ENCODE measurements at places on chromosomes 5 and 9.

DNA sequence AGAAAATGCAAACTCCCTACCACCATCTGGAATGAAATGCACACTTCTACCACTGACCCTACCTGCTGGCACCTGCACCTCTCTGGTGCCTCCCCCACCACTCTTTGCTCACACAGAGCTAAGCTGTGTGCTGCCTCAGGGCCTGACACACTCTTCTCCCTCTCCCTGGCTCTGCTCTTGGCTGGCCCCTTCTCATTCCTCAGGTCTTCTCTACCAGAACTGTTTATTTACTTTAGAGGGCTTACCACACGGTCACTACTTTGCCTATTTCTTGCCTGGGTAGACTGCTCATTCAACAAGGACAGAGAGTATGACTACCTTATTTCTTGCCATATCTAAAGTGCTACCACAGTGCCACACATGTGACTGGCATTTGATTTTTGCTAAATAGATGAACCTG lies 3.3 kb downstream of the REEP5 start:
- no peak for DNase-seq

DNA sequence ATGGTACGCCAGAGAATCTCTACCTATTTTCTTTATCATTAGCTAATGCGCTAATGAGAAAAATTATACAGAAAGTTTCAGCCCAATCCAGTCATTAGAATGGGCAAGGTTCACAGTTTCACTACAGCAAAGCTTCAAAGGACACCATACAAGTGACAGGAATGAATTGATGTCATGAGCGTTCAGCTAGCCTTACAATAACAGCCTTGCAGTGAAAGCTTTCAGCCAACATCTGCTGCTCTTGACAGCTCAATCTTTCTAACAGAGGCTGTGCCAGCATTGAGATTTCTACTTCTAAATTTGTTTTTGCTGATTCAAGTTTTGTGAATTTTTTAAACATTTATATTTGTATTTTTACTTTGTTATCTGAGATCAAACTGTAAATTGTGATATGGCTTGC lies 302.4 kb upstream of the FAM174A start:
- DNase-seq, result no peak

- no peak for DNase-seq
Observed at GRCh38 chr5:151739395-151739794, 19.0 kb downstream of the ATOX1 start.

- DNase-seq, result no peak
Observed at GRCh38 chr9:76817489-76817888, 53.3 kb downstream of the PCA3 start.

DNA sequence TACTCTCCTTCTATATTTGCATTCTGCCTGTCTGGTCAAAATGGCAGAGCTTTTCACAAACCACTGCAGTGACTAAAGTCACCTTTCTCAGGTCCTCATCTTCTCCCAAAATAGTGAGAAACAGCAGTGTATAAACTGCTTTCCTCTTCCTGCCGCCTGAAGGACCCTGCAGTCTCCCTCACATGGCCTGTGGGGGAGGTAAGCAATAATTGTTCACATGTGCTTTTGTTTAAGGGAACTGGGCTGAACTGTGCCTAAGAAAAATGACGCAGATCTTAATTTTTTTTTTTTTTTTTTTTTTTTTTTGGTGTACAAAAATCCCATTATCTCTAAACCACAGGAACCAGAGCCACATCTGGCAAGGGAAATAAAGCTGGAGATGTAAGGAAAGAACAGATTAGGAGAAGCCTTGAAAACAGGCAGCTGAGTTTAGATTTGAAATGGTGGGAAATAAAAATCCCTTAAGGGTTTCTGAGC lies 131.7 kb upstream of the VLDLR start:
- DNase-seq, result no peak

- peak; percentile 2 for DNase-seq
Observed at GRCh38 chr5:1733369-1733768, 66.3 kb downstream of the MRPL36 start.

DNA sequence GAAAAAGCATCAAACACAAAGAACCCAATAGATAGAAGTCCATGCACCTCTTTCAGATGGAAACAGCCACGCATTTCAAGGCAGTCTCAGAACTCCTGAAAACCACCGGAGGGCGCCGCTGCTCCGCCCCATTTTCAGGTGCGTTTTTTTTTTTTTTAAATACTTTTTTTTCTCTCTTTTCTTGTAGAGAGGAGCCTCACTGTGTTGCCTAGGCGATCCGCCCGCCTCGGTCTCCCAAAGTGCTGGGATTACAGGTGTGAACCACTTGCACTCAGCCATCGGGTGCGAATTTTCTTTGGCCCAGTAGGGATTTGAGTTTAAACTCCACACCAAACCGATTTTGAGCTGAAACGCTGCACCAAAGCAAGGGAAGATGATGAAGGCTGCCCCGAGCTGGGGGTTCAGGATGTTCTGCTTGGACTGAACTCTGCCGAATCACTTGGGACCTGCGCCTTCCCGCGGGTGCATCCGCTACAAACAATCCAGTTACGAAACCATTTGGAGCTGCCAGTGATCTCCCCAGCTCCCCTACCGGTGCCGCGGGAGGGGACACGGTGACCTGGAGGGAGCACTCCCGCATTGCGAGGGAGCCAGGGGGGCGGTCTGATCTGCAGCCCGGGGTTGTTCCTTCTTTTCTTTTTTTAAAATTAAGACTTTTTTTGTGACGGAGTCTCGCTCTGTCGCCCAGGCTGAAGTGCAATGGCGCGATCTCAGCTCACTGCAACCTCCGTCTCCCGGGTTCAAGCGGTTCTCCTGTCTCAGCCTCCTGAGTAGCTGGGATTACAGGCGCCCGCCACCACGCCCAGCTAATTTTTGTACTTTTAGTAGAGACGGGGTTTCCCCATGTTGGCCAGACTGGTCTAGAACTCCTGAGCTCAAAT lies 1.4 kb downstream of the PTGR1 start:
- peak; percentile 60 for DNase-seq

- DNase-seq, result no peak
Observed at GRCh38 chr5:149635394-149635793, 54.1 kb downstream of the ARHGEF37 start.

GRCh38 chr9:87570000-87570908 lies 72.6 kb downstream of the DAPK1 start:
- no peak for DNase-seq

GRCh38 chr5:133520062-133520461 lies 92.3 kb downstream of the FSTL4 start:
- DNase-seq, result no peak

GRCh38 chr9:109974143-109974917 lies 194.3 kb downstream of the PALM2AKAP2 start:
- no peak for DNase-seq

DNA sequence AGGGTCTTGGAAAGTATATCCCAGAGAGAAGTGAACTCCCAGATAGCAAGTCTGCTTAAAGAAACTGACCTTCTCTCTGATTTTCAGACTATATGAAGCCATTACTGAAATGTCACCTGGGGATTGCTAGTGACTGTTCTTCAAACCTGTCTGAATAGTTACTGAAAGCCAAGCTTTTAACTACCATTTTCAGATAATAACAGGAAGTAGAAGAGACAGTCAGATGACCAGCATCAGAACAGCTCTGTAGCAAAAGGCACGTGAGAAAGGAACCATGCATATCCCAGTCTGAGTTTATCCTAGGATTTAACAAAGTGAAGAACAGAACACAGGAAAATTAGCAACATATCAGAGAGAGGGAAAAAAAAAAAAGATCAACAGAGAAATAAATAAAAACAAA lies 74.9 kb upstream of the SELENOP start:
- no peak for DNase-seq

DNA sequence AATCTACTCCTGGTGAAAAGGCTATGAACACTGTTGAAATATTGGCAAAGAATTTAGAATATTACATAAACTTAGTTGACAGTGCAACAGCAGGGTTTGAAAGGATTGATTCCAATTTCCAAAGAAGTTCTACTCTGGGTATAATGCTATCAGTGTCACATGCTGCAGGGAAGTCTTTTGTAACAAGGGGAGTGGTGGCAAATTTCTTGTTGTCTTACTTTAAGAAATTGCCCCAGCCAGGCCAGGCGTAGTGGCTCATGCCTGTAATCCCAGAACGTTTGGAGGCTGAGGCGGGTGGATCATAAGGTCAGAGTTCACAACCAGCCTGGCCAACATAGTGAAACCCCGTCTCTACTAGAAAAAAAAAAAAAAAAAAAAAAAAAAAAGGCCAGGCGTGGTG lies 86.3 kb upstream of the OTULINL start:
- no peak for DNase-seq

DNA sequence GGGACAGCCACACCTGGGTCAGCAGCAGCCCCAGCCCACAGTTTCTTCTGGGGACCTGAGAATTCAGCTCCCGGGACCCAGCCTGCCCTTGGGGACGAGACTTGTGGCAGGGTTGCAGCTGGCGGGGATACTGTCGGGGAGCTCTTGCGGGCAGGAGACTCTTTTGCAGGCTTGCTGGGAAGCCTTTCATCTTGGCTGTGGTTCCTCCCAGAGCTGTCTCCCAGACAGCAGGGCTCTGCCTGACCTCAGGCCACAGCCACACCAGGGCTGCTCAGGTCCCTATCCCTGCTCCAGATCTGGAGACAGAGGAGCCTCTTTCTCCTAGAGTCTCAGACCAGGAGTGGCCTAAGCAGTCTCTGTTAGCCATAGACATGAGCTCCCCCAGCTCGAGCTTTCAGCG lies 4.7 kb upstream of the MYMK start:
- no peak for DNase-seq

DNA sequence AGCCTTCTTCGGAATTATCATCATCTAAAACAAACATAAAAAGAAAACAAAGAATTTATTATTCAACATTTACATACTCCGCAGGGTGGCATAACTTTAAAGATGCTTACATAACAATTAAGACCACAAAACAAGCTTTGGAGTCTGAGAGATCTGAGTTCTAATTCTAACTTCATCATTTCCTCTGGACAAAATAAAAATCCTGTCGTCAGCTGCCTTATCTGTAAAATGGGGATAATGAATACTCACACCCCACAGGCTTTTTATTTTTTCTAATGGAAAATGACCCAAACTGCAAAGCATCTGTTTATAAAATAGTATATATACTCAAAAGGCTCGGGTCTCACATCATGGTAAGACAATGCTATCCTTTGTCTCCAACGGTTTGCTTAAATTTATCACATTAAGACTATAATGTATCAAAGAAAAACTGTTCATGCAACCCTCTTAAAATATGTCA lies 4.3 kb downstream of the ARRDC3 start:
- no peak for DNase-seq

DNA sequence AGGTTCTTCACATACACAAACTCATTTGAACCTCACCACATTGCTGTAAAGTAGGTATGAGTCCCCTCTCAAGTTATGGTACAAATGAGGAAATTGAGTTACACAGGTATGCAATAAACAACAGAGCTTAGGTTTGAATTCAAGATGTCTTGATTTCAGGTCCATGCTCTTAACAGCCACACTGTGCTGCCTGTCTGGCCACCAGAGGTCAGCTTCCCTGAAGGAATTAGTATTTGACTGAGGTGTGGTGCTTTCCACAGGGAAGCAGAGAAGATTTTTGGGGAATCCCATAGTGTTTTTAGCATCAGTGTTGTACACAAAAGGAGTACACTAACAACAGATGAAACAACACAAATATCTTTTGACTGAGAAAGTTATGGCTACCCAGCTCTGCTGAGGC lies 94.4 kb upstream of the ITGA1 start:
- DNase-seq, result peak; percentile 40

DNA sequence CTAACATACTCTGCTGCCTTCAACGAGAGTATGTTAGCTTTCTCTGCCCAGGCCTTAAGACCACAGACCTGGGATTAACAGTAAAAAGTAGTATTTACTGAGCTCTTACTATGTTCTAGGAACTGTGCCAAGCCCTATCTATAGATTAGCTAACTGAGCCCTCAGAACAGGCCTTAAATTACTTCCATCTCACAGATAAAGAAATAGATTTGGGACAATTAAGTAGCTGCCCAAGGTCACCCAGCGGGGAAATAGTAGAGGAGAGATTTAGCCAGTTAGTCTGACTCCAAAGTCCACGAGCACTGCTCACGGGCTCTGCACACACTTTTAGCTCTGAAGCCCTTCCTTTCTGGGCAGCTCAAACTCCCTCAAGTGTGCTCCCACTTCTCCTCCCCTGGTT lies 64.5 kb upstream of the EQTN start:
- no peak for DNase-seq

All from endothelial cell (in vitro differentiated cells).